CD4-positive, alpha-beta T cell treated with Interleukin-4 for 4 hours (primary cell): ENCODE measurements at places on chromosomes 1 and 21.

- DNase-seq = no peak
These were observed 342.5 kb downstream of the SEC16B start for GRCh38 chr1:177627148-177627910.

- DNase-seq = no peak
These were observed 108.9 kb upstream of the PDC start for GRCh38 chr1:186569856-186570255.

- no peak for DNase-seq
These were observed 50.1 kb downstream of the ABCA4 start for GRCh38 chr1:94070865-94071264.

GRCh38 chr1:169364948-169365347 lies 2.6 kb downstream of the NME7 start:
- no peak for DNase-seq

DNA sequence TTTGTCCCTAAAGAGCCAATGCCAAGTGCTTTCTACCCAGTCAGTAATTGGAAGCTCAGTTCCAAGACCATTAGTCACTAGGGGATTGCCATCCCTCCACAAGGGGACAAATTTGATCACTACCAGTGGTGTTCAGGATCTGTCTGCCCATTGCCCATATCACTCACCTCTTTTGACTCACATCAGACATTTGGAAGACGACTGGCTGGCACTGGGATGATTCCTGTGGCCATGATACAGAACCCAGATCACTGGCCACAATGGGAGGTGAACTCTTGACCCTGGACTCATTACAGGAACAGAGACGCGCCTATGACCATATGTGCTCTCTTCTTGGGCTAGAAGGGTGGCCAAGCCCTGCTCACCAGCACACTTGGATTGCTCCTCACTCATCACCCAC lies 71.0 kb downstream of the COLGALT2 start:
- no peak for DNase-seq
